ENCODE measurements at places on chromosomes 4 and X.

DNA sequence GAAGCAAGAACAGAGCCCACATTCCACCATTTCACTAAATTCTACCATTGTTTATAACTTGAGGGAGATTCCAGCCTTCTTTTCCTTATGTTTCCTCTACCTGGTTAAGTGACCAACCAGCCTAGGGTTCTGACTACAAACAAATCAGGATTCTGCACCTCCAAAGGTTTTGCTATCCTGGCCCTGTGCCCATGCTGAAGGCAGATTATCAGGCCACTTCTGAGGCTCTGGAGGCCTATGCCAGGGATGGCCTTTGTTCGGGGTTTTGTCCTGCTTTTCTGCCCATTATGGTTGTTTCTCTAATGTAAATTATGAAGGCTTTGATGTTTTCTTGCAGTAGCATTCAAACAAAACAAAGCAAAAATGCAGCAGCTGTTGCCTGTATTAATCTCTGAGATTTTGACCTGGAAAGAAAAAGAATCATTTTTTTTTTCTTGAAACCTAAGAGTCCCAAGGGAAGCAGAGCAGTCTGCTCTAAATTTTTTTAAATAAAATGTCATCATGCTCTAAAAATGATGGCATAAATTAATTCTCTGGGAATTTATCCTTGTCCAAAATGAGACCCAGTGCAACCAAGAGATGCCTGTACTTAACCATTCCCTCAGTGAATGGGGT lies 55.6 kb downstream of the RNF150 start:
- DNase-seq: no peak

- no peak for DNase-seq
Observed at GRCh38 chr4:28373191-28373590, 1512.5 kb downstream of the STIM2 start.

GRCh38 chr4:105327956-105328355 lies 145.9 kb downstream of the PPA2 start:
- DNase-seq: no peak

- DNase-seq: no peak
Observed at GRCh38 chrX:71619986-71620385, 1.7 kb upstream of the CXCR3 start.

- DNase-seq: no peak
Observed at GRCh38 chr4:27293831-27294230, 433.2 kb downstream of the STIM2 start.
